ENCODE measurements at places on chromosomes 6 and 20. TPM values are rescaled to one million over a fixed set of nuclear protein-coding genes. Genes with fewer than 3 reads are reported as not detected.

The CYP24A1 gene
- not detected for total RNA-seq

The AHCY gene
- 97.9 TPM for total RNA-seq

The SPATA25 gene
- total RNA-seq = 1.2 TPM

The TSPO2 gene
- not detected for total RNA-seq

The HLA-DQA2 gene
- total RNA-seq = not detected

The RPS18 gene
- total RNA-seq = 1,024 TPM

The FAM83C gene
- not detected for total RNA-seq

The LY6G6D gene
- not detected for total RNA-seq

The KHDC1L gene
- 2.2 TPM for total RNA-seq

The PPDPF gene
- total RNA-seq = 293 TPM

The CABLES2 gene
- 25.3 TPM for total RNA-seq

The CHRNA4 gene
- 165 TPM for total RNA-seq

The MICA gene
- total RNA-seq = 0.42 TPM

The ENPP1 gene
- 2.4 TPM for total RNA-seq

The TPX2 gene
- 44.7 TPM for total RNA-seq

The RHAG gene
- total RNA-seq = not detected

The RIPPLY2 gene
- total RNA-seq = 4.9 TPM

The CCN5 gene
- not detected for total RNA-seq

The SUMO4 gene
- total RNA-seq = 1.3 TPM

The IMPG1 gene
- 0.51 TPM for total RNA-seq

The ZNF341 gene
- 3.3 TPM for total RNA-seq

The HSPA1L gene
- 2.5 TPM for total RNA-seq

All from glutamatergic neuron (in vitro differentiated cells).